ENCODE measurements at places on chromosomes 7 and 10. TPM values are rescaled to one million over a fixed set of nuclear protein-coding genes. Genes with fewer than 3 reads are reported as not detected.

LIPN gene
- 0.58 TPM for total RNA-seq

GRCh38 chr7:80146545-80147182 lies 12.0 kb downstream of the GNAI1 start:
- peaks cover 3% of the 10 kb centered on the region for H3K4me1 ChIP-seq
- no peak overlapping the region for H3K4me3 ChIP-seq
- no peak for DNase-seq
- H3K36me3 ChIP-seq = no peaks in the 10 kb centered on the region

GRCh38 chr10:48238826-48239520 lies 35.5 kb downstream of the FRMPD2 start:
- H3K4me3 ChIP-seq = no peak overlapping the region
- no peak for DNase-seq
- H3K27me3 ChIP-seq = no peaks in the 10 kb centered on the region
- no peaks in the 10 kb centered on the region for H3K4me1 ChIP-seq
- no peak overlapping the region for H3K27ac ChIP-seq

DNA sequence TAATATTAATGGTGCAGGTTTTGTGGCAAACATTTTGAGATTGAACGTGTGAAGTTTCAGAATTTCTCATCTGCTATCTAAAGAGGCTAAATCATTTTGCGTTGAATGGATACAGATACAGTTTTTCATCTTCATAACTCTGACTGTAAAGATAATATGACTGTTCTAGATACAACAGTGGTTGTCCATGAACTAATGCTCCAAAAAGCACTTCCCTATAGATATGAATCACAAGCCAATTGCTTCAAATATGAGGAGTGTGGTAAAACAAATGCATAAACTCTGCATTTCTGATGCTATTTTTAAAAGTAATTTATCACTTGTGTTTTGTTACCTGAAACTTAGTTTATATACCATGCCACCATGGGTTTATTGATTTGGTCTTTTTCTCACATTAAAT lies 750.1 kb downstream of the MAGI2 start:
- no peaks in the 10 kb centered on the region for H3K36me3 ChIP-seq
- DNase-seq = no peak
- no peak overlapping the region for H3K27ac ChIP-seq
- H3K27me3 ChIP-seq = no peaks in the 10 kb centered on the region
- H3K4me1 ChIP-seq = peaks cover 1% of the 10 kb centered on the region
- H3K4me3 ChIP-seq = no peak overlapping the region

GRCh38 chr10:30784897-30785605 lies 155.5 kb upstream of the LYZL2 start:
- DNase-seq = peak; percentile 93
- no peaks in the 10 kb centered on the region for H3K36me3 ChIP-seq
- H3K4me1 ChIP-seq = no peaks in the 10 kb centered on the region
- no peaks in the 10 kb centered on the region for H3K27me3 ChIP-seq
- H3K4me3 ChIP-seq = peak overlapping the region; percentile 83

DNA sequence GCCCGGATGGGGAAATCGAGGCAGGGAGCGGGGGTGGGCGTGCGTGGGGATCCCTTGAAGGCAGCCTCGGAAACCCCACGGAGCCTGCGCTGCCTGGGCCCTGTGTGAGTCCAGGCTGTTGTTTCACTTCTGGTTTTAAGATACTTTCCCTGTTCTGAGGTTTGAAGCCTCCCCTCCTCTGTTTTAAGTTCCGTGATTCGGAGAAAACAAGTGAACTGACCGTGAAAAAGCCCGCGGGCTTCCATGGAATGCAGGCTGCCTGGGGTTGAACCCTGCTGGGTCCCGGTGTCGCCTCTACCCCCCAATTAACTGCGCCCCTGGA lies 401 bp downstream of the LRRC27 start:
- H3K27me3 ChIP-seq = no peaks in the 10 kb centered on the region
- no peak overlapping the region for H3K27ac ChIP-seq
- no peaks in the 10 kb centered on the region for H3K36me3 ChIP-seq
- DNase-seq = no peak
- peak overlapping the region; percentile 12 for H3K4me3 ChIP-seq

GRCh38 chr7:130960208-130960988 lies 226.4 kb upstream of the KLF14 start:
- DNase-seq = no peak
- peaks cover 6% of the 10 kb centered on the region for H3K4me1 ChIP-seq
- H3K36me3 ChIP-seq = no peaks in the 10 kb centered on the region
- H3K27me3 ChIP-seq = no peaks in the 10 kb centered on the region
